ENCODE measurements at places on chromosomes 5 and 9.

- DNase-seq = no peak
Observed at GRCh38 chr9:126838055-126838811, 22.2 kb upstream of the ZBTB34 start.

DNA sequence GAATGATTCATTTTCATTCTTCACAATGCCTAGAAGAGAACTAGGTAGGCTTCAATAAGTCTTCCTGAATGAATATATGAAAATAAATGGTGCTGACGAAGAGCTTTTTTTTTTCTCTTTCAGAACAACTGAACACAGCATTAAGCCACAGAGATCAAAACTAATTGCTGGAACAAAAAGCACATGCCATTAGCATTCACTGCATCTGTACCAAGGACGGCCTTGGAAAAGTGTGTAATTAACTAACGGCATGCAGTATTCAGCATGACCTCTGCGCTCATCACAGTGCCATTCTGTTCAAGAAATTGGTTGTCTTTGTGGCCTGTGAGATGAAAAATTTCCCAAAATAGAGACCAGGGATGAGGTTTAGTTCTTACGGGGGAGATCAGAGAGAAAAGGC, 99.3 kb downstream of the NUDT12 start:
- no peak for DNase-seq

GRCh38 chr5:78903861-78904260, 81.2 kb downstream of the ARSB start:
- no peak for DNase-seq

DNA sequence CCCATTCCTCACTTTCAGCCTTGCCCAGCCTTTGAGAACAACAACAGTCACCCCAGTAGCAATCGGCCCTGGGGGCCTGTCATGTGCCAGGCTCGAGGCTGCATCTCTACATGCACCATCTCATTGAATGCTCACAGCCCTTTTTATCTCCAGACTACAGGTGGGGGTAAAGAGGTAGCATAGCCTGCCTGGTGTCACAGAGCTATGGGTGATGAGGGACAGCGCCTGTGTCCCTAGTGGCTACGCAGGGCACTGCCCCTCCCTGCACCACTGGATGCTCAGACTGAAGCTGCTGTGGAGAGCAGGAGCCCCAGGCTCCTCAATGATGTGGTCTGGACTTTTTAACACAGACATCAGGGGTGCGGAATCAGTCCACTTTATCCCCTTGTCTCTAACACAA, 2.8 kb downstream of the CAMK2A start:
- no peak for DNase-seq

DNA sequence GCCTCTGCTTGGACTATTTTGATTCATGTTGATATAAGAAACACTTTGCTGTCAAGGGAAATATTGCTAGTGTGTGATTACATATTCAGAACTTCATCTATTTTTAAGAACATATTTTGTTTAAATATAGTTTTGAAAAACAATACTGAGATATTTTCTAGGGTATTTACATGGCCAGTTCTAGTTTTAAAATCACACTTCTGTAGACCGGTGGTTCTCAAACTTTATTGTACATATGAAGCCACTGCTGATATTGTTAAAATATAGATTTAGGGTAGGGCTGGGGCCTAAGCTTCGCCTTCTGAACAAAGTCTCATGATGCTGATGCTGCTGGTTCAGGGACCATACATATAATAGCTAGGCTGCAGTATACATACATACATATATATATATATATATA, 1000.0 kb downstream of the PTPRD start:
- no peak for DNase-seq

- no peak for DNase-seq
Observed at GRCh38 chr9:136429683-136430491, 9.8 kb downstream of the INPP5E start.

DNA sequence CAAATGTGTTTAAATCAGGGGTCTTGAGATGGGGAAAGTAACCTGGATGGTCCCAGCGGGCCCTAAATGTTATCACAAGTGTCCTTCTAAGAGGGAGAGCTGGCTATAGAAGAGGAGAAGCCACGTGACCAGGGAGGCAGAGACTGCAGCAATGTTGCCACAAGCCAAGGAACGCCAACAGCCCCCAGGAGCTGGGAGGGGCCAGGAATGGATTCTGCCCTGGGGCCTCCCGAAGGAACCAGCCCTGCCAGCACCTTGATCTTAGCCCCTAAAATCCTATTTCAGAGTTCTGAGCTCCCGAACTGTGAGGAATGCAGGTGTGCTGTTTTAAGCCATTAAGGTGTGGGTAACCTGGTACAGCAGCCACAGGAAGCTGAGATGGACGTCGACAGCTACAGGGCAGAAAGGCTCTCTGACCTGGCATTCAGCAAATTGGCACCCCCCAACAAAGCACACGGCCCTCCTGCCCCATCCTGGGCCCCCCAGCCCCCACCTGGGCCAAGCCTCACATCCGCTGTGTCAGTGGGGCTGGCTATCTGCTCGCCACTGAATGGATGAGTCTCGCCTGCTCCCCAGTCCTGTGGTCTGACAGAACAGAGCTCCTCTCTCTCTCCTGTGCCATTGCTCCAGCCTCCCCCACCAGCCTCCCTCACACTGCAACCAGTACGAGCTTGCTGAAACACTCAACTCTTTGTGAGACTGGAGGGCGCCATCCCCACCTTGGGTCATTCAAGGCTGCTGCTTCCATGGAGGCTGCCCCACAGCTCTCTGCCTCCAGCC, 78.8 kb downstream of the ADAMTS2 start:
- no peak for DNase-seq

DNA sequence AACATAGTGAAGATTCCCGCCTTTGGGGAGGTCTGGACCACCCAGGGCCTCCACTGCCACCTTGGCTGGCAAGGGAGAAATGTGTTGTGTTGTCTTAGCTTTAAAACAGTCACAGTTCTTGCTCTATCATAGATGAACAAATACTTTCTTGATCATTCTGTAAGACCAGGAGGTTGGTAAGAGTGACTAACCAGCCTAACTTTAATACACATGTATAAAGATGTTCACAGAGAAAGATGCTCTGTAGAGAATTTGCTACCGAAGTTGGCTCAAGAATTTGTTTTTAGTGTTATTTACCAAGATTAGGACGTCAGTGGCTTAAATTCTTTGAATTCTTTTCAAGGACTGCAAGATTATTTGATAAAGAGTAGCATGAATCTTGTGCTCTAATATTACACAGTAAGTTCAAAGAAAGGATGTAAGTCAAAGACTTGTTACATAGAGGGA, 28.4 kb downstream of the GLRX start:
- no peak for DNase-seq

Measured in stimulated activated CD4-positive, alpha-beta T cell treated with anti-CD3 and anti-CD28 coated beads, Interleukin-12 subunit alpha, Interleukin-12 subunit beta, amount 100 ng/mL, for 4 hours (primary cell).